ENCODE measurements at places on chromosomes 16 and 17. TPM values are rescaled to one million over a fixed set of nuclear protein-coding genes. Genes with fewer than 3 reads are reported as not detected.
A peak's percentile ranks its signal among the peaks of the same experiment; 100 is the strongest.

GRCh38 chr17:1071103-1071825, 74.3 kb downstream of the TIMM22 start:
- DNase-seq: no peak

DNA sequence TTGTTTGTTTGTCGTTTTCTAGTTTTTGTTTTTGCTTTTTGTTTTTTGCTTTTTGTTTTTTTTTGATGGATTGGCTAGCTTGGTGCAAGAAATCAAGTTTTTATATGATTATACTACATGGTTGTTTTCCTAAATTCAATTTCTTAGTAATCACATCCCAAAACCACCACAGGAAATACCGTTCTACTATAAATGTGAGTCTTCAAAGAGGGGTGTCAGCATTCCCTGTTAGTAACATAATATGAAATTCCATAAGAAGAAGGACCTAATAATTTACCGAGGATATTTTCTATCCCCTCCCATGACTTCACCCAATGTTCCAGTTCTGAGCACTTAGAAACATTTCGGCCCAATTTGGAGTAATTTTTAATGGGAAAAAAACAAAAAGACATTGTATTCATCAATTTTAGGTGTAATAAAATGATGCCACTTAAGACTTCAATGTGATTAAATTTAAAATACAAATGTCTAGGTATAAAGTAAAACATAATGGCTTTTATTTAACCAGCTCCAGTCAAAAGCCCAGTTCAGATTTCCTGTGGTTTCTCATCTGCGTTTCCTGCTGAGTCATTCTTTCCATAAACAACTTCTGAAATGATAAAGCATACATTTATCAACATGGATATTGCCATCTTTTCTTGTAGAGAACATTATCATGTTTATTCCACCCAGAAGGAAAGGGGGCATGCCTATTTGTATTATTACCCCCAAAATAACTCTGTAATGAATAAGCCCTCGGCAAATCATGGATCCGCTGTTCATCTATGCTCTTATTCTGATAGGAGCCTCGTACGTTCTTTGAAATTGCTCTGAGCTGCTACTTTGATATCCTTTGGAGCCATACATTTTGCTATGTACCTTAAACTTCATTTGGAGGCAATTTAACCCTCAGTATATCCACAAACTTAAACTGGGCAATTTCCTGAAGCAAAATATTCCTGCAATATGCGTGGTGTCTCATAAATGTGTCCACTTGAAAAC, 28.1 kb downstream of the HSBP1 start:
- peak; percentile 41 for DNase-seq

RHBDL3 gene
- polyA plus RNA-seq: 0.06 TPM

DNA sequence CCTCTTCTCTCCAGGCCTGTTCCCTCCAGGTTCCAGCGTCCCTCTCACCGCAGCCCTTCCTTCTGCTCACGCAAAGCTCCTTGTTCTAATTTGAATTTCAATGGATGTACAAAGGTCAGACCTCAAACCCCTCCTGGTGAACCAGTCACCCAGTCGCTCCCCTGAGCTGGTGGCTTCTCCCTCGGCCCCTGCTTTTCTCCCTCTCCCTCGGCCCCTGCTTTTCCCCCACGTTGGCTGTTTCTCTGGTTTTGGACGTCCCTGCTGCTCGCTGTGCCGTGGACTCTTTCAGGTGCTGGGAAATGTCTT, 8.6 kb upstream of the MSLN start:
- DNase-seq: no peak

DNA sequence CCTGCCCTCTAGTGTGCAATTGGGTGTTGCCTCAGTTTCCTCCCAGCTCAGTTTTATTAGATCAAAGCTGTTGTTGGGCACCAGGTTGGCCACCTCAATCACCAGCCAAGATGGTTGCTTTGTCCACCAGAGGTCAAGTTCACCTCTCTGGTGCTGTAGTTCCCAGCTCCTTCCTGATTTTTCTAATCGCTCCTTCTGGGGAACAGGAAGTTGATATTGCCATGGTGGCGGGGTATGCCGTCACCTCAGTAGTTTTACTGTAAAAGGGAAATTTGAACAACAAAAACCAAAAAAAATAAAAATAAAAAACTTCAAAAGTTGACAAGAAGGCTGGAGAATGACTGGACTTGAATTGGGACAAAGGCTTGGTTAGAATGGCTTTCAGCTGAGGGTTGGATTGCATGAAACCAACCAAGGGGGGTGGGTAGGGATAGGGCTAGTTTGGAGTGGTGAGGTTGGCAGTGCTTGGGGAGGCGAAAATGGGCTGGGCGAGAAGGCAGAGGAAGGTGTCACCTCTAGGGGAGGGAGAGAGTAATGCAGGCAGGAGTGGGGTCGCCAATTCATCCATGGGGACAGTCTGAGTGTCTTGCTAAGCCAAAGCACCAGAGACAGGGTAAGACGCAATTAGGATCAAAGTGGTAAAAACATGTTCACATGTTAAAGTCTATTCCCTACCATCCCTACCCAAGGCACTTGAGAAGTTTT, 6.2 kb downstream of the EFNB3 start:
- no peak for DNase-seq

TRAPPC1 gene
- 227 TPM for polyA plus RNA-seq

DNA sequence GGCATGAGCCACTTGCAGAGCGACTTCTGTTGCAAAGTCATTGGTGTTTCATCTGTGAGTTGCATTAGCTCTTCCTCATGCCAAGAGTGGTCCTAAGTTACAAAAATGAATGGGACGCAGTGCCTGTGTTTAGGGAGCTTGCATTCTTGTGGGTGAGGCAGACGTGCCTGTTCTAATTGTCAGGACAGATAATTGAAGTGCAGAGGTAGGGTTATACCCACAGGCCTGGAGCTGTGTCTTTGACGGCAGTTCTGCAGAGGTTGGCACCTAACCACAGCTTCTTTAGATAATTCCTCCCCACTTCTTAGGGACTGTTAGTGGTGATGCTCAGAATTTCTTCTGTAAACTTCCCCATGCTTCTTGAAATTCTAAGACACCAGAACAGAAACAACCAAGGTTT, 307.1 kb downstream of the SNX29 start:
- DNase-seq: no peak

SLC2A4 gene
- polyA plus RNA-seq: 0.15 TPM

GRCh38 chr17:35082073-35082657, 18.7 kb upstream of the RFFL start:
- DNase-seq: peak; percentile 52

GGA2 gene
- polyA plus RNA-seq: 42.5 TPM

ATP1B2 gene
- polyA plus RNA-seq: 0.05 TPM

CFAP20 gene
- 36.3 TPM for polyA plus RNA-seq

Data from AG04450 (cell line).